T-helper 22 cell (primary cell): ENCODE measurements at places on chromosomes 11 and 22.

DNA sequence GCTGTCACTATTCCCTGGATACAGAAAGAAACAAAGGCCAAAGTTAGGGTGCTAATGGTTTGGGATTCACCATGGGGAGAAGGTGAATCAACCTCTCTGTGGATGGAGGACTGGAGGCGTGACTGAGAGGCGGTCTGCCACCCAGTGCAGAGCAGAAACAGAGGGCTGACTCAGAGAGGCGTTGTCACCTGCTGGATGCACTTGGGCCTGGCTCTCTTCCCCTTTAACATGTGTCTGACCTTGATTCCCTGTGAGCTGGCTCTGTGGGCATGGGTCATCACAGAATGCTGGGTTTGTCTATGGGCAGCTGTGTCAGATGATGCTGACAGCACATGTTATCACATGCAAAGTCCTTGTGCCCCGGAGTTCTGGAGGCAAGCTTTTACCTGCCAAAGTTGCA, 75.9 kb downstream of the LDLRAD3 start:
- DNase-seq: no peak

DNA sequence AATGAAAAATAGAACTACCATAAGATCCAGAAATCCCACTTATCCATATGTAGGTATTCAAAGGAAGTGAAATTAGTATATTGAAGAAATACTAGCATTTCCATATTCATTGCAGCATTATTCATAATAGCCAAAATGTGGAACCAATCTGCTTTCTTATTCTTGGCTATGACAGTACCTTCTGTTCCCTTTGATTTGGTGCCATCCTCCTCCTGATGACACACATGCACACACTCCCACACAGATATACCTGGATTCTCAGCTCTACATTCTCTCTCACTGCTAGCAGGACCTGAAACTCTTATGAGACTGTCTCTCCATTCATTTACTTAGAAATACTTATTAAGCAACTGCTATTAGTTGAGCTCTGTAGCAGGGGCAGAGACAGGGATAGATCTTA, 582.6 kb upstream of the TENM4 start:
- no peak for DNase-seq

DNA sequence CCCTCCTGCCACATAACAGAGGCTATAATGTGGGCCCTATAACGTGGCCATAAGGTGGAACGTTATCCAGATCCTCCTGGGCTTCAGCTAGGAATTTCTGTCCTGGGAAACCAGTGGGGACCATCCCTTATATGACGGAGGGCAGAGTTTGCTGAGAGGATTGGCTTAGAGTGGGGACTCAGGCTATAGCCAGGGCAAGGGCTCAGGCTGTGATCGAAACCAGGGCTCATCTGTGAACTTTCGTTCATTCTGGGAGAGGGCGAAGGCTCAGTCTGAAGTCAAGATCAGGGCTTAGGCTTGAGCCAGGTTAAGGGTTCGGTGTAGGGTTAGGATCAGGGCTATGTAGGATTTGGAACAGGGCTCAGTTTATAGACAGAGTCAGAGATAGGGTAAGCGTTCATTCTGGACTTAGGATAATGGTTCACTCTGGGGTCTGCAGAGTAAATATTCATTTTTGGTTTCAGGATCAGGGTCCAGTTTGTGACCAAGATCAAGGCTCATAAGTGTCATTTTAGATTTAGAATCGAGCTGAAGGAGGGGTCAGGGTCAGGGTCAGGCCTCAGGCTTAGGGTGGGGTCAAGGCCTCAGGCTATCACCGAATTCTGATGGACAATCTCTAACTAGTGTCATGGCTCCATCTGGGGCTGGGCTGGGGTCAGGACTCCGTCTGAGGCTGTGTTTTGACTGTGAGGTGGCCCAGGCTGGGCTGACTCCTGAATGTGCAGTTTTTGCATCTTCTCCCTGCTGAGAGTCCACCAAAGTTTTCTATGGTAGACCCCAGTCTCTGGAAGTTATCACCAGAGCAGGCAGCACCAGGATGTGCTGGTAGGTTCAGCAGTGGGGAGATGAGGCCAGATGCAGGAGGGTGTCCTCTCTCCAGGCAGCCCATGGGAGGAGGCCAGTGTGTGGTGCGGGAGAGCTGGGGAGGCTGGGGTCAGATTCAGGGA, 33.9 kb upstream of the SOX10 start:
- DNase-seq: no peak

DNA sequence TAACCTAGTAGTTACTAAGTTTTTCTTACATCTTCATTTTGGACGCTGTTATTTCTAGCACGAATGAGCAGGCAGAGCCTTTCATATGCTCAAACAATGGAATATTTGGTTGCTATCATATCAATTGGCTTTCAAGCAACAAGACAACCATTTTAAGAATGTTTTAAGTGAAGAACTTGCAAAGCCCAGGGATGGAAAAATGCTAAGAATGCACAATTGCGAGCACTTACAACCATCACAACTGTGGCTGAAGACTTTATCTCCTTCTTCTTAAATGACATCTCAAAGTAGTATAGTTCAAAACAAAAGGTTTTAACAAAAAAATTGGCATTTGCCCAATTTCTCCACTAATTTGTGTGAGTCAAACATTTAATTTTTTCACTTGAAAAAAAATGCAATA, 8.3 kb upstream of the MMP1 start:
- DNase-seq: no peak

DNA sequence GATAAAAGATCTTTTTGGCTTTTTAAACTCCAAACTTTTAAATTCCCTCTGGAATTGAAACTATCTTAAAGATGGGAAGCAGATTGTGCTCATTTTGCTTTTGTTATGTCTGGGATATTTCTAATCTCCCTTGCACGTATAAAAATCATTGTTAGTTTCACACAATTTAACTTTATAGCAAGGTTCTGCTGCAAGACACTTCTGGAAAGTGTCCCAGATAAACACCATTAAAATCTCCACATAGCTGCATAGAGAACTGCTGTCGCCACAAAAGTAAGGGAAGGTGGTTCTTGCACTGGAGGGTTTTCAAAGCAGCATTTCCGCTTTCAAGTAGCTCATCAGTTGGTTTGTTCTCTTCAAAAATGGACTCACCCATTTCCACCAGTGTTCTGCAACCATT, 11.8 kb downstream of the PTS start:
- DNase-seq: no peak

DNA sequence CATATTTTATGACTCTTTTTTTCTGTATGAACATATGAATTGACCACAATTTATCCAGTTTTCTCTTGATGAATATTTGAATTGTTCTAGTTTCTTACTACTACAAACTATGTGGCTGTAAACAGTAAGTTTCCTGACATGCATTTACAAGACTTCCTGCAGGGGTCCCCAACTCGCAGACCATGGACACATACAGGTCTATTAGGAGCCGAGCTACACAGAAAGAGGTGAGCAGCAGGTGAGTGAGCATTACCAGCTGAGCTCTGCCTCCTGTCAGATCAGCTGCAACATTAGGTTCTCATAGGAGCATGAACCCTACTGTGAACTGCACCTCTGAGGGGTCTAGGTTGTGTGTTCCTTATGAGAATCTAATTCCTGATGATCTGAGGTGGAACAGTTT, 379.4 kb downstream of the DYNC2H1 start:
- DNase-seq: no peak

DNA sequence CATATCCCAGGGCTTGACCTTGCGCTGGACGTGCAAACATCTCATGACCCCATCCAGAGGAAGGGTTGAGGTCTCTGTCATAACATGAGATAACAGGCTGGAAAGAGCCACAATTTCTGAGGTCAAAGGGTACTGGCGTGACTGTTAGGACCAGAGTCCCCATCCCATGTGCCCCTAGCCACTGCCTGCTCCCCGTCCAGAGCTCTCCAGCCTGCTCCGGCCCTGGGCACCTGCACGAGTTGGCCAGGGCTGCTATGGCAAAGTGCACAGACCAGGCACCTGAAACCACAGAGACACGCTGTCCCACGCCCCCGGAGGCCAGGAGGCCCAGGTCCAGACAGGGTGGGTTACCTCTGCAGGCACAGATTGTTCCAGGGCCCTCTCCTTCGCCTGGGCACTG, 58.9 kb downstream of the SHANK2 start:
- no peak for DNase-seq

DNA sequence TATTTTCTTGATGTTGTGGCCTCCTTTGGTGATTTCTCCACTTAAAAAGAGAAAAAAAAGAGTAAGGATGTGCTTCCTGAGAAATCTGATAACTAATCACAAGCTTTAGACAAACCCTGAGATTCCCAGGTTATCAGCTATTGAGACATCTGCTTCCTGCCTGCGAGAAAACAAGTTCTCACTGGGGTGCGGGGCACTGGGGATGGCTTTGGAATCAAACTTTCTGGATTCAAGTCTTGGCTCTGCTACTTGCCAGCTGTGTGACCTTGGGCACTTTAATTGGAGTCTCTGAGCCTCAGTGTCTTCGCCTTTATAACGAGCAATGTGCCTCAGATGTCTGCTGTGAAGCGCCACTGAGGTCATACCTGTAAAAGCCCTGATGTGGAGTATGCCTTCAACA, 152.5 kb upstream of the NAV2 start:
- DNase-seq: no peak

GRCh38 chr22:37355174-37355573, 72.1 kb downstream of the ELFN2 start:
- DNase-seq: no peak

DNA sequence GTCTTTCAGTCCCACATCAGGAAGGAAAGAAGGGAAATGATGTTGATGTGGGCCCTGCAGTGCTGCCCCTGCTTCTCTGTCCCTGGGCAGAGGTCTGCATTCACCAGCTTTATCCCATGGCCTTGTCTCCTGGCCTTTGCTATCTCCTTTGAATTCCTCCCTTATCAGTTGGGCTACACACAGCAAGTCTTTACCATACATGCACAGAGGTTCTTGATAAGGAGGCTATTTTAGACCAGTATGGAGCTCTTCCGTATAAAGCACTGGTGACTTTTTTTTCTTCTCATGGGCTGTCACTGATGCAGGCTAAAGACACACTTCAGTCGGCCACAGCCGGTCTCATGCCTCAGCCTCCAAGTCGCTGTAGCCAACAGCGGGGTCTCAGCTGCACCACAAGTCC, 20.2 kb downstream of the MYO18B start:
- no peak for DNase-seq

GRCh38 chr22:48832592-48832991, 995.1 kb downstream of the BRD1 start:
- DNase-seq: no peak

GRCh38 chr22:23774922-23775436, 2.3 kb downstream of the MMP11 start:
- DNase-seq: no peak

DNA sequence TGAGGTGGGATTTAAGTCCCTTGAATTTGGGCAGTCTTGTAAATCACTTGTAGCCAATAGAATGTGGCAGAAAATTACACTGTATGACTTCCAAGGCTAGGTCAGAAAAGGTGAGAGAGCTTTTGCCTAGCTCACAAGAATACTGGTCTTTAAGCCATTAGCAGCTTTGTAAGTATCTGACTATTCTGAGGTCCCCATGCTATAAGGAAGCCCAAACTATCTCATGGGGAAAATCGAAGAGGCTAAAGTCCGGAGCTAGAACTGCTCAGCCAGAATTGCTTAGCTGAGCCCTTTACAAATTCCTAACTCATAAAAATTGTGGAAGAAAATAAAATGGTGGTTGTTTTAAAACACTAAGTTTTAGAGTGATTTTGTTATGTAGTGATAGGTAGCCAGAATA, 13.0 kb downstream of the FAR1 start:
- DNase-seq: no peak

DNA sequence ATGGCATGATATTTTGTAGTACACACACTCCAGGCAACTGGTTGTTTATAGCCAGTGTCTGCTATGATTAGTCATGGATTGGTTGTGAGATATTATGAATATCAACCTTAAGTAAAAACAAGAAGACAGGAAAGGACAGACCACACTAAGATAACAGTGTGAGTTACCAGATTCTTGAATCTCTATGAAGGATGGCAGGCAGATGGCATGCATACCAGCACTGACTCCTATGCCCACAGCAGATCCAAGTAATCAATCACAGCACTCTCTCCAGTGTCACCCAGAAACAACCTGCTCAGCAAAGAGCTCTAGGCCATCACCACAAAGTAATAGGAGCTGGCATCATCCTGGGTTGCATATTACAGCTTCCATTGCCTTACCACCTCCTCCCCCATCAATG, 116.6 kb downstream of the GALNT18 start:
- no peak for DNase-seq

GRCh38 chr11:134613646-134614045, 201.6 kb upstream of the B3GAT1 start:
- DNase-seq: no peak

DNA sequence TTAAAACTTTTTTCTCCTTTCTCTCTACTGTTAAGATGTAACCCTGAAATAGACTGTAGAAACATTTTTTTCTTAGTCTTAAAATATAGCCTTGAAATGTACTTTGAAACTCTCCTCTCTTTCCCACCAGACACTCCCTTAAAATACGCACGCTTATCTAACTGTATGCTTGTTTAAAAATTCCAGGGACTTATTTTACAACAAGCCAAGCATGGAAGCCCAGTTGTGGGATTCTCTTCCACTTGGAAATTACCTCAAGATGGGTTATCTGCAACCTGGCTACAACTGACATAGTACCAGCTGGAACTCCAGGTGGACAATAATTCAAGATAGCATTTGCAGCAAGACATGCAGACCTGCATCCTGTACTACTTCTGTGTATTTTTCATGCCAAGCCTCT, 12.1 kb upstream of the CHORDC1 start:
- no peak for DNase-seq

DNA sequence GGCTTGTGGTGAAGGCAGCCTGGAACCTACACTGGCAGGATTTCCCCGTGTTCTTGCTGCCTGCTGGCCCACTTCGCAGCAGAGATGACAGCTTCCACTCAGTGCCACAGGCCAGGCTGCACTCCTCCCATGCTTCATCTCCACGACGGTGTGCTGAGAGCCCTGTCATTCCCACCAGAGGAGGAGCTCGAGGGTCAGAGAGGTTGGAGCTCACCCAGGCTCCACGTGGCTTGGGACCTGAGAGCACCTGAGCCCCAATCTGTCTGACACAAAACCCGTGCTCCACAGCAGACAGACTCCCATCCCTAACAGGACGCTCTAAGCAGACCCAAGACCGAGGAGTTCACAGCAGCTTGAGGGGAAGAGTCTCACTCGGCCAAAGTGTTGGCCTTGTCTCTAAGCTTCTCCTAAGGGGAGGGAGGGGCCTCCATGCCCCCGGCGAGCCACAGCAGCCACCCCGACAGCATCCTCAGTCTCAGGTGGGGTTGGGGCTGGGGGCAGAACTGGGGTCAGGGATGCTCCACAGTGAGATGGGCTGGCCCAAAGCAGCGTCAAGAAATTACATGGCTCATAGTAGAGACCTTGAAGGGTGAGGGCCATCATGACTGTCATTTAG, 10.7 kb downstream of the LRFN4 start:
- no peak for DNase-seq

DNA sequence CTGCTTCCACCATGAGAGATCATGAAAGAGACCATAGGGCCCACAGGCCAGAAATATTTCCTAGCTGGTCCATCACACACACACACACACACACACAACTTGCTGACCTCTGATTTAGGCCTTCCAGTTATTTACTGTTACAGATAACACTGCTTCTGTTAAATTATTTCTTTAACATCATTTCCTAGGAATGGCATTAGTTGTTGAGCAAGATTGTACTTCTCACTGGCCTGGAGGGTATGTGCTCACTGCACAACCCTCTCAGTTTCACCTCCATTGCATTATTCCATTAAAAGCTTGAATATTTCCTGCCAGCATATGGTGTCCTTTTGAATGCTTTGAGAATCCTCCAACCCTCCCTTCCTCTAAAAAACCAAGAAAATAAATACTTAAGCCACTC, 104.4 kb downstream of the MICAL2 start:
- DNase-seq: no peak
